ENCODE measurements at places on chromosomes 11 and 22. TPM values are rescaled to one million over a fixed set of nuclear protein-coding genes. Genes with fewer than 3 reads are reported as not detected.
A peak's percentile ranks its signal among the peaks of the same experiment; 100 is the strongest.

DNA sequence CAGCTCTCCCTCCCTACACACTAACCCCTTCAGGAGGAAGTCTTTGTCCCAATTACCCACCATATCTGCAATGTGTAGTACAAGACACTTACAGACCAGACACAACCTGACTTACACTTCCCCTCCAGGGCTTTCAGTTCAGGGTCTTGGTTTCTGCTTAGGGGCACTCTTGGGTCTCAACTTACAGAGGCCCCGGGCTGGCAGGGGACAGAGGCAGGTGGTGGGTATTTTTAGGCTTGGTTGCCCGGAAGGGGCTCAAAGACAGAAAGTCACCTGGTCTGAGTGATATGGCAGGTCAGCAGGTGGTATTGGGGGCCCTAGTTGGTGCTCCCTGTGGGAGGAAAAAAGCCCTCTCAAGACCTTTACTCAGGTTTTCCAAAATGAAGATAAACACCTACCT, 3.4 kb upstream of the TMEM184B start:
- no peak for DNase-seq
- no peak overlapping the region for H3K27ac ChIP-seq
- no peaks in the 10 kb centered on the region for H3K36me3 ChIP-seq
- H3K4me1 ChIP-seq, result peaks cover 16% of the 10 kb centered on the region

- no peaks in the 10 kb centered on the region for H3K4me1 ChIP-seq
- H3K27me3 ChIP-seq, result no peaks in the 10 kb centered on the region
- H3K27ac ChIP-seq, result no peak overlapping the region
- peak; percentile 67 for DNase-seq
Observed at GRCh38 chr11:65225279-65226102, 36.3 kb upstream of the POLA2 start.

DNA sequence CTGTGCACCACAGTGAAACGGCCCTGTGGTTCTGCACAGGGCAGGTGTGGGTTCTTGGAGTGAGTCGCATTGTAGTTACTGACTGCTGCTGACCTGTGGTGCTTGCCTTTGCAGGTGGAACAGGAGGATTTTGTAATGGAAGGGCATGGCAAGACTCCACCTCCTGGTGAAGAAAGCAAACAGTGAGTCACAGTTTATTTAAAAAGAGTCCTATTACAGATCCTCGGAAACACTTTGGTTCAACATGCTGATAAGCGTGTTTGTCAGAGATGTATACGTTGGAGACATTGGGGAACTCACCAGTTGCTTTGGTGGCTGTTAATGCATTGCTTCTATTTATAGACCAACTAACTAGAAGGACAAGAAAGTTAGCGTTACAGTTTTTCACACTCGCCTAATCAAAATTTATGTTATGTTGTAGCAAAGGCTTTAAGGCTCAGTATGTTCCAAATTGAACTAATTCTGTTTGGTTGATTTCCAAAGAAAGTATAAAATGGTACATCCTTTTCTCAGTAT, 21.7 kb upstream of the TNRC6B start:
- no peaks in the 10 kb centered on the region for H3K36me3 ChIP-seq
- DNase-seq, result no peak
- H3K27me3 ChIP-seq, result no peaks in the 10 kb centered on the region
- no peaks in the 10 kb centered on the region for H3K4me1 ChIP-seq

- no peak overlapping the region for H3K4me3 ChIP-seq
- H3K36me3 ChIP-seq, result no peaks in the 10 kb centered on the region
- H3K4me1 ChIP-seq, result peaks cover 10% of the 10 kb centered on the region
- DNase-seq, result peak; percentile 69
- H3K27me3 ChIP-seq, result no peaks in the 10 kb centered on the region
- peak overlapping the region; percentile 44 for H3K27ac ChIP-seq
Observed at GRCh38 chr22:44026630-44027511, 2.8 kb downstream of the PARVB start.

DNA sequence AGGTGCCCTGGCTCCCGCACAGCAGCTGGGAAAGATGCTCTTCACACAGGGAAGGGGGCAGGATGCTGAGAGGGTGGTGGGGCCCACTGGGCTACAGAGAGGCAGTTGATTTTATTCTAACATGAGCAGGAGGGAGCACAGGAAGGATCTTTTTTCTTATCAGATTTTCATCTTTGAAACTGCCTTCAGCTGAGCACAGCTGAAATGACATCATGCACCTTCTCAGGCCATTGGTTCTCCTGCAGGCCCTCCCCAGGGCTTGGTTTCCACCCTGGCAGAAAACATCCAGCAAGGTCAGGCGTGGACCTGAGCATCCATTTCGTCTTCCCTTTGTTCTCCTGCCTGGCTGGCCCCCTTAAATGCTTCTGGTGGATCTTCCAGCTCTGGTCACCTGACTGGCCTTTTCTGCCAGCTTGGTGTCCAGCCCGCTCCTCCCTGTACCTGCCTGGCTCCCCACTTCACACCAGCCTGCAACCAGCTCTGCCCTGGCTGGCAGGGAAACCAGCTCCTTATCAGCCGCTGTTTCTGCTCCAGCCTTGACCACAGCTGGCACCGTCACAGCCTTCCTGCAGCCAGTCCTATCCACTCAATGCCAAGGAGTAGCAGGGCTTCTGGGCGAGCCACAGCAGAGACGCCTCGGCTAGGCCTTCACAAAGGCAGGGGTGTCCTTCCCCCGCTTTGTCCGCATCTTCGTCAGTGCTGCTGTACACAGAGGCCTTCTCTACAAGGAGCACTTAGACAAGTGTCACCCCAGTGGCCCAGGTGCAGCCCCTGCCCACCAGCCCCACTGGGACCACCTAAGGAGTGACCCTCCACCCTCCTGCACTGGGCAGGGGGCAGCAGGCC, 36.5 kb downstream of the TOM1 start:
- peak; percentile 68 for DNase-seq
- no peak overlapping the region for H3K27ac ChIP-seq
- no peaks in the 10 kb centered on the region for H3K36me3 ChIP-seq
- no peaks in the 10 kb centered on the region for H3K27me3 ChIP-seq

GRCh38 chr11:76649851-76650372, 20.6 kb downstream of the LRRC32 start:
- H3K4me1 ChIP-seq, result peaks cover 8% of the 10 kb centered on the region
- no peak overlapping the region for H3K27ac ChIP-seq
- no peak for DNase-seq
- H3K4me3 ChIP-seq, result no peak overlapping the region

- no peak for DNase-seq
- no peaks in the 10 kb centered on the region for H3K36me3 ChIP-seq
- no peaks in the 10 kb centered on the region for H3K27me3 ChIP-seq
- no peak overlapping the region for H3K4me3 ChIP-seq
- H3K4me1 ChIP-seq, result peaks cover 15% of the 10 kb centered on the region
Observed at GRCh38 chr22:37684803-37685615, 1.1 kb upstream of the NOL12 start.

The FBLN1 gene
- 42.2 TPM for total RNA-seq

The MB gene
- 0.93 TPM for total RNA-seq
